ENCODE measurements at places on chromosomes 5 and 9.

DNA sequence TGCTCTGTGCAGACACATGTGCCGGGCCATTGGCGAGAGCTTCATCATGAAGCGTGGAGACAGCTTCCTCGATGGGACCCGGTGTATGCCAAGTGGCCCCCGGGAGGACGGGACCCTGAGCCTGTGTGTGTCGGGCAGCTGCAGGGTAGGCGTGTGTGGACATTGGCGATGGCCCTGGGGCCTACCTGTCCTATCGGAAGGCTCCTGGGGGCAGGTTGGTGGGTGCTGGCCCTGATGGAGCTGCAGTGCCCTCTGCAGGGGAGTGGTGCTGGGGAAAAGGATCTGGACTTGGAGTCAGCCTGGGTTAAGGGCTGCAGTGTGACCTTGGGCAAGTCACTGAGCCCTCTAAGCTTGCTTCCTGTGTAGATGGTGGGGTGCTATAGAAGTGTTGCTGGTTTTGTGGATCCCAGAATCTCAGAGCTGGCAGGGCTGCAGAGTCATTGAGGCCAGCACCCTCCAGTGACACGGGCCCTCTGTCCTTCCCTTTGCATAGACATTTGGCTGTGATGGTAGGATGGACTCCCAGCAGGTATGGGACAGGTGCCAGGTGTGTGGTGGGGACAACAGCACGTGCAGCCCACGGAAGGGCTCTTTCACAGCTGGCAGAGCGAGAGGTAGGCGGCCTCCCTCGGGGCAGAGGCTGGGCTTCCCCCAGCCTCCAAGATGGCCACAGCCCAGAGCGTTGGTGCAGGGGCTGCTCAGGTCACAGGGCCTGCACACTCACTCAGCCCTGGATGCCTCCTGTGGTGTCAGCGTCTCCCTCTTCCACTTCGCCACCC lies 15.8 kb downstream of the ADAMTS13 start:
- DNase-seq: no peak

GRCh38 chr9:83372957-83373356 lies 165.2 kb downstream of the FRMD3 start:
- no peak for DNase-seq

GRCh38 chr5:138809391-138809790 lies 56.2 kb downstream of the CTNNA1 start:
- DNase-seq: no peak

DNA sequence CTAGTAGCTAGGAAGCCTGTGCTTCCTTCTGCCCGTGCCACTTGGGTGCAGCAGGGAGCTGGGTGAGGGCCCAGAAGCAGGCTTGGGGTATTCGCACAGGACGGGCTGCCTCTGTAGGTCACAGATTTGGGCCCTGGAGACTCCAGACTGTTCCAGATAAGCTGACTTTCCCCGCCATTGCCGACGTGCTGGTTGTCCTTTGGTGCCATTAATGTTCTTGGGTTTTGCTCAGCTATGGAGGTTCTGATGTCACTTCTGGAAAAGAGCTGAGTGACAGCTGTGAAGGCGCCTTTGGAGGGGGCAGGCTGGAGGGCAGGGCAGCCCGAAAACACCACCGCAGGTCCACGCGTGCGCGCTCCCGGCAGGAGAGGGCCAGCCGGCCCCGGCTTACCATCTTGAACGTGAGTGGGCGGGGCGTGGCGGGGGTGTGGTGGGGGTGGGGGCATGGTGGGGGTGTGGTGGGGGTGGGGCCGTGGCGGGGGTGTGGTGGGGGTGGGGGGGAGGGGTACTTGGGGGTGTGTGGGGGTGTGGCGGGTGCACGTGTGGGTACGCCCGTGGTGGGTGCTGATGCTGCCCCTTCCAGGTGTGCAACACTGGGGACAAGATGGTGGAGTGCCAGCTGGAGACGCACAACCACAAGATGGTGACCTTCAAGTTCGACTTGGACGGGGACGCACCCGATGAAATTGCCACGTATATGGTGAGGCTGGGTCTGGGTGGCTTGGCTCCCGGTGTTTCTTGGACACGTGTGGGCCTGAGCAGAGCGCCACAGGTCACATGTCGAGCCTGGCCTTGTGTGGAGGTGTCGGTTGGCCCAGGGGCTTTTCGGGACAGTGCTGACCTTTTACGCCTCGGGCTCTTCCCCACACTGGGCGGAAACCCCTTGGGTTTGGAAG lies 79.6 kb downstream of the WNK2 start:
- no peak for DNase-seq

GRCh38 chr9:97596906-97597305 lies 36.3 kb downstream of the TSTD2 start:
- no peak for DNase-seq

DNA sequence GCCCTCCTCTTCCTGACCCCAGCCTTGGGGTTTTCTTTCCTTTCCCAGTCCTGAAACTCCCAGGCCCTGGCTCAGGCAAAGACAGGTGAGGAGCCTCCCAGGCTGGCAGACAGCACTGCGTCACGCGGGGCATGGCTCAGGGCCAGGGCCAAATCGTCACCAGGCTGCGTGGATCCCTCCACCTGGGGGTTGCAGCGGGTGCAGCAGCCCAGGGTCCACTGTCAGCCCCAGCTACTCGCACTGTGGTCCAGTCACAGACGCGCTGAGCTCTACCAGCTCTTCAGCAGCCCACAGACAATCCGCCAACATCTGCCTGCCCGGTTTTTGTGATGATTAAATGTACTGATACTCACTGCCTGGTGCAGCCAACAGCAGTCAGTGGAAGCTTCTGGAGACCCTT lies 12.1 kb downstream of the FAM78A start:
- no peak for DNase-seq

DNA sequence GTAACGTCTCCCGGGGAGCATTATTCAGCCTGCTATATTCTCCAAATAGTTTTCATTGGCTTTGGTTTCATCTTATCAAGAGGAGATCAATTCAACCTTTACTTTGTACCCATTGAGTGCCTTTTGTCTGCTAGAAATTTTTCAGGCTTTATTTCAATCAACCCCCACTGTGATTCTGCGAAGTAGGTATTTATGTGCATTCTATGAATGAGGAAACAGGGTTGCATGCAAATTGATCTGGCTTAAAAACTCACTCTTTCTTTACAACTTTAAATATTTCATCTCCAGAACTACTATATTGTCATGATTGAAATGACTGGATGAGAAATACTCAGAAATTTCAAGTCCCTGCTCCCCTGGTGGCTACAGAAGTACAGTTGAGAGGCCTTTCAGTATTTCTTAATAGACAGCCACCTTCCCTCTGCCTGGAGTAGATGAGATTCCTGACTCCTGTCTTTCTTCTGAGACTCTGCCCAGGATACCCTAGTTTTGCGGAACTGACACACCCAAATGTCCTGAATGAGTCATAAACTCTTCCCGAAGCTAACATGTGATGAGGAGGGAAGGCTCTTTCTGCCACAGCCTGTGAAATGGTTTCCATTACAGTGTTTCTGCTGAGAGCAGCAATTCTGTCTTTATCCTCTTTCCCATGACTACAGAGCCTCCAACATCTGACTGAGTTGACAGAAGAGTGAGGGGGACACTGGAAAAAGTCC lies 52.6 kb upstream of the TNC start:
- DNase-seq: no peak

DNA sequence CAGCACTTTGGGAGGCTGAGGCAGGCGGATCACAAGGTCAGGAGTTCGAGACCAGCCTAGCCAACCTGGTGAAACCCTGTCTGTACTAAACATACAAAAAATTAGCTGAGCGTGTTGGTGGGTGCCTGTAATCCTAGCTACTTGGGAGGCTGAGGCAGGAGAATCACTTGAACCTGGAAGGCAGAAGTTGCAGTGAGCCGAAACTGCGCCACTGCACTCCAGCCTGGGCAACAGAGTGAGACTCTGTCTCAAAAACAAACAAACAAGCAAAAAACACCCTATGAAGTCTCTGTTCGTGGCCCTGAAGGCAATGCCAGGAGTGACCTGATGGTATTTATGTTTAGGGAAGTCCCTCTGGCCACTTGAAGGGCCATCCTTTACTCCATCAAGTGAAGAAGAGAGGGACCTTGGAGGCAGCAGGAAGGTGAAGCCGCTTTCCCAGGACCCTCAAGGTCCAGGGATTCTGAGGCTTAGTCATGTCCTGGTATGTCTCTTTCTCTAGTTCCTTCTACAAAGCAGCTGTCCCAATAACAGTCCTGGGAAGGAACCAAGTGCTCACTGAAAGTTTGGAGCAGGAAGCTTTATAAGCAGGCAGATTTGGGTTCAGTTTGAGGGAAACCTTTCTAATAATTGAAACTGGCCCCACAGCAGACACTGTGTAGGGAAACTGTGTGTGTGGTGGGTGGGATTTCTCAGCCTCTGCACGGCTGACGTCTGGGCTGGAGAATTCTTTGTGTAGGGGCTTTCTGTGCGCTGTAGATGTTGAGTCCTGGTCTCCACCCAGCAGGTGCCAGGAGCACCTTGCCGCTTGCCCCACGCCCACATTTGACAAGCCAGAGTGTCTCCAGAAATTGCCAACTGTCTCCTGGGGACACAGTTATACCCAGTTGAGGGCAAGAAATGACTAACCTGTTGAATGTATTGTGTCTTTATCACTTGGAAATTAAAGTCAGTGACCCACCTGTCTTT lies 12.5 kb downstream of the PHF2 start:
- DNase-seq: no peak

DNA sequence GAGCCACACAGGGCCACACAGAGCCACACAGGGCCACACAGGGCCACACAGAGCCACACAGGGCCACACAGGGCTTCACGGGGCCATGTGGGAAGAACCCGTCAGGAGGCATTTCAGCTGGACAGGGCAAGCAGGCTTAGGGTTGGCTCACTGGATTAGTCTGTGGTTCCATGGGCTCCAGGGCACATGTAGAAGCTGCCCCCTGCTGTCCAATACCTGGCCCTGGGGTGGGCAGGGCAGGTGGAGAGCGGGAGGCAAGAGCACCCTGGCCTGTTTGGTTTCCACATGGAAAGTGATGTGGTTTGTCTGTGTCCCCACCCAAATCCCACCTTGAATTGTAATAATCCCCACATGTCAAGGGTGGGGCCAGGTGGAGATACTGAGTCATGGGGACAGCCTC lies 16.4 kb upstream of the LPCAT1 start:
- no peak for DNase-seq

DNA sequence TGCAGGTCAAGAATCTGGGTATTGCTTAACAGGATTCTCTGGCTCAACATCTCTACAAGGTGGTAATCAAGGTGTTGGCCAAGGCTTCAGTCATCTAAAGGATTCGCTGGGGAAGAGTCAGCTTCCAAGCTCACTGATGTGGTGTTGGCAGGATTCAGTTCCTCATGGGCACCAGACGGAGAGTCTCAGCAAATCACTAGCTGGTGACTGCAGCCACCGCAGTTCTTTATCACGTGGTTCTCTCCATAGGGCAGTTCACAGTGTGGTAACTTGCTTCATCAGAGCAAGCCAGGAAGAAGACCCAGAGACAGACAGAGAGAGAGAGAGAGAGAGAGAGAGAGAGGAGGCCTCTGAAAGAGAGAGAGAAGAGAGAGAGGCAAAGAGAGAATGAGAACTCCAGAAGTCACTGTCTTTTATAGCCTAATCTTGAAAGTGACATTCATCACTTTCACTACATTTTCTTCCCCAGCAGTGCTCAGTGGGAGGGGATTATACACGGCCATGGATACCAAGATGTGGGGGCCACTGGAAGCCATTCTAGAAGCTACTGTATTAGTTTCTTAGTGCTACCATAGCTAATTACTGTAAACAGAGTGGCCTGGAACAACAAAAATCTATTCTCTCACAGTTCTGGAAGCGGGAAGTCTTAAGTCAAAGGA lies 109.2 kb upstream of the SMIM23 start:
- no peak for DNase-seq

DNA sequence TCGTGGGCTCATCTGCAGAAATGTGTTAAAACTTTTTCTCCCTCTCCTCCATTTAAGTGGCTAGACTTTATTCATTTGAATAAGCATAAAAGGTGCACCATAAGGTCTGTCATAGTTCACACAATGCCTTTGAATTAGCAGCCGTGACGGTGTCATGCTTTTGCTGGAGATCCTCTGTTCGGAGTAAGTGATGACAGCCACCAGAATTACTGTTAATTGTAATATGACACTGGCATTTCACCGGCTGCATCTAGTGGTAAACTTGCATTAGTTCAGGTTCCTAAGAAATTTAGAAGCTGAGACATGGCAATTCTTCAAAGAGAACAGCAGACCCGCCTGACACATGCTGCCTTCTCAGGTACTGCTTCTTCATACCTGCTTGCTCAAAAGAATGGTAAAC lies 241.7 kb downstream of the EBF1 start:
- DNase-seq: no peak

DNA sequence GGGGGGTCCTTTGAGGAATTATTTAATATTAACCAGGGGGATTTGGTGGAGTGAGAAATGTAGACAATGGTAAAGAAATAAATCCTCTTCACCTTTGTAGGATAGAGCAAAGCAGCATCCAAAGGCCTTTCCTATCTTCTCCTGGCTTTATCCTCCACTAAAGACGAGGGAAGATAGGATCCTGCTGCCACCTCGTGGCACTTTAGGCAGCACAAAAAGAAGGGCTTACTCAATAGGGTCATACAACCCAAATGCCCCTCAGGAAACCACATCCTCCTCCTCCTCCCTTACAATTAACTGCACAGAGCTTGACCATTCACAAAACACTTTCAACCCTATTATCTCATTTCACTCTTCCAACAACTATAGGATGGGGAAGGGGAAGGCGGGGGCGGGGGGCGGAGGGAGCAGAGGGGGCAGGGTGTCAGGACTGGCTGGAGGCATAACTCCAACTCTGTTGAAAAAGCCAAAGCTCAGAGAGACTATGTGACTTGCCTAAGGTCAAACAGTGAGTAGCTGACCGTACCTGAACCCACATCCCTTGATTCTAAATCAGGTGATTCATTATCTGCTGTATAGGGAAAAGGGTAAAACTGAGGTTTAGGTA lies 45.4 kb upstream of the MYOT start:
- no peak for DNase-seq

DNA sequence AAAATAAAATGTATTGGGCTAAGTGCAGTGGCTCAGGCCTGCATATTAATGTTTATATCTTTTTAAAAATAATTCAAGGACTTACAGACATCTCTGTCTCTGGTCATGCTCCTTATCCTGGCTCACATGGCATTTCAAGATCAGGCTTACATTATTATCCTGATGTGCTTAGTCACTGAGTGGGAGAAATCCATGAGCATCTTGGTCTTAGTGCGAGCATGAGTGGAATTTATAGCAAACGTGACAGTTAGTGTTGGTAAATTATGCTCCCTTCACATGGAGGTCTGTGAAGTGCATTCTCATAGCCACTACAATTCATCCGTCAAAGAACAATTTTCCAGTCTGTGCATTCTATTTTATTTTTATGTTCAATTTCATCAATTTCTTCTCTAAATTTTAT lies 237.8 kb upstream of the EDIL3 start:
- no peak for DNase-seq
